ENCODE measurements at places on chromosomes 13 and 19. TPM values are rescaled to one million over a fixed set of nuclear protein-coding genes. Genes with fewer than 3 reads are reported as not detected.

ELANE gene
- not detected for total RNA-seq

RYR1 gene
- 11.2 TPM for total RNA-seq

GJB2 gene
- total RNA-seq, result 1,256 TPM

OR7C1 gene
- total RNA-seq, result not detected

KCTD4 gene
- not detected for total RNA-seq

ZNF730 gene
- total RNA-seq, result not detected

DNA sequence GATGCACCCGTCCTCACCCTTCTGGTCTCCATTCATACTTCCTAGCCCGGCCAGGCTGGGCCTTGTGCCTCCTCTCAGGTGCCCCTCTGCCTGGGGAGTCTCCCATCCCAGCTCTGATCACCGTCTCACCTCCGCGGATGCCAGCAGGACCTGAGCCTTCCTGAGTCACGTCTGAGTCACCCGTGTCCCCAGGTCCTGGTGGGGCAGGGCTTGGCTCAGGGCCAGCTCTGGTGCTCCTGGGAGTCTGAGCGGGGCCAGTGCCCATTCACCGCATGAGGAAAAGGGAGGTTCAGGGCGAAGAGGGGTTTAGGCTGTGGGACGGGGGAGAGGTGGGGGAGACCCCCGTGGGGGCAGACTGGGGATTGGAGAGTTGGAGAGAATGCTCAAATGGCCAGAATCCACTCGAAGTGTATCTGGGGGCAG, 593 bp downstream of the ATP8B3 start:
- no peak for DNase-seq

DNA sequence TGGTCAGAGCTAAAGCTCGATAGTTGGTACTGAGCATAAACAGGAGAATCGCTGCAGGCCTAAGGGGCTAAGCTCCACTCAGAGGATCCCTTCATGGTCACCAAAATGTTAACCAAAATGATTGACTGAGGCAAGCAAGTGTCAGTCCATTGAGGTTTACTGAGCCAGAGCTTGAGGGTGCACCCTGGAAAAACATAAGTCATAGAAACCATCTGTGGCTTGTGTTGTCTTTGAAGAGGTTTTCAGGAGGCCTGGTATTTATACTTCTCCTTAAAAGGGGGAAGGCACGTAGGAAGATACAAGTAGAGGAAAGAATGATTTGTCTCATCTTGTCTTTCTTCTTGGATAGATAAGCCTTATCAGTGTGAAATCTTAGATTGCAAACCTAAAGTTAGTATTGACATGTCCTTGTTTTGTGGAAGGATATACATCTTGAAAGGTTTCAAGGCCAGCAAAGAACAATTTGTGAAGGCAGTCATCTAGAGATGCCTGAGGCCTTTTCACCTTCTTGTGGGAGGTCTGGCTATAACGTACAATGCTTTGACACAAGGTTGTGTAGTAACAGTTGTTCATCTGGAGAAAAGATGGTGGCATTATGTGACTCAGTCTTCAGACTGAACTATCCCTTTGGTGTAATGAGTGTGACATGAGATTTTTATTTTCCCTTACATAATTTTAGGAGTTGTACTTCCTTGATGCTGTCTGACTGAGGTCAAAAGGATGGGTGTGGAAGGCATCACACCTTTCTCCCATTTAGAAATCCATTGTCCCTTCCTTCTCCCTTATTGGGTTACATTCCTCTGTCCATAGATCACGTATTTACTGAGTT, 14.7 kb upstream of the CEACAM6 start:
- DNase-seq, result no peak

GRCh38 chr13:28440774-28441504, 54.0 kb downstream of the FLT1 start:
- DNase-seq, result no peak

- DNase-seq, result no peak
These were observed 76.6 kb upstream of the SIAH3 start for GRCh38 chr13:45928176-45928575.

DNA sequence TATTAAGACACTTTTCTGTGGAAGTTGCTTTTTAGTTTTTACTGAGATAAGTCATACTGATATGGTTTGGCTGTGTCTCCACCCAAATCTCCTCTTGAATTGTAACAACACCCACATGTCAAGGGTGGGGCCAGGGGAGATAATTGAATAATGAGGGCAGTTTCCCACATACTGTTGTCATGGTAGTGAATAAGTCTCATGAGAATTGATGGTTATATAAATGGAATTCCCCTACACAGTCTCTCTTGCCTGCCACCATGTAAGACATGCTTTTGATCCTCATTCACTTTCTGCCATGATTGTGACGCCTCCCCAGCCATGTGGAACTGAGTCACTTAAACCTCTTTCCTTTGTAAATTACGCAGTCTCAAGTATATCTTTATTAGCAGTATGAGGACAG, 1340.4 kb downstream of the SLITRK5 start:
- no peak for DNase-seq

- DNase-seq, result no peak
These were observed at the start of gene UHRF1 for GRCh38 chr19:4909156-4909896. TSS of gene UHRF1 (plus strand) at chr19:4909501. CDS start at chr19:4910886, 1,385 bp downstream.

DNA sequence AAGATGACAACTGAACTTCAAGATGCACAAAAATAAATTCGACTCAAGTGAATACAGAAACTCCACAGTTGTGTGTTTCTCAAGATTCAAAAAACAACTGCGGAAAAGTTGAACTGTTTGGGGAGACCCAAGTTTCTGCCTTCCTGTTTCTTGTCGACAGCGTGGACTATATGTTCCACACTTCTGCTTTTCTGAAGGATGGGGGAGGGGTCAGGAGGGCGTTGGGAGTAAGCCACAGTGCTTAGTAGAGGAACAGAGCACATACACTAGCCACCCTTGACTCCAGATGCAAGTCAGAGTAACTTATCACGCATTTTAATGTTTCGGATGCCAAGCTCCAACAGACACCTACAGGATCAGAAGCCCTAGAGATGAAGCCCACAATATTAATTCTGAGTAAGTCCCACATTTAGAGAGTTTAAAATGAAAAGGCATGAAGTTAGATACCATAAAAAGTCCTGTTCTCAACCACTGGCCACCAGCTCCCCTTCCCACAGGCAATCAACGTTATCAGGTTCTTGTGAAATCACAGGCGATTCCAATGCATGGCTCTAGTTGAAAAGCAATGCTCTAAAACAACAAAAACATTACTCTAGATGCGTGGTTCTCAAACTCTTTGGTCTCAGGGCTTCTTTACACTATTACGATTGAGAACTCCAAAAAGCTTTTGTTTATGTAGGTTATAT, 4.2 kb downstream of the TUBGCP3 start:
- no peak for DNase-seq

- DNase-seq, result no peak
These were observed 16.9 kb downstream of the UBAC2 start for GRCh38 chr13:99217461-99218110.

DNA sequence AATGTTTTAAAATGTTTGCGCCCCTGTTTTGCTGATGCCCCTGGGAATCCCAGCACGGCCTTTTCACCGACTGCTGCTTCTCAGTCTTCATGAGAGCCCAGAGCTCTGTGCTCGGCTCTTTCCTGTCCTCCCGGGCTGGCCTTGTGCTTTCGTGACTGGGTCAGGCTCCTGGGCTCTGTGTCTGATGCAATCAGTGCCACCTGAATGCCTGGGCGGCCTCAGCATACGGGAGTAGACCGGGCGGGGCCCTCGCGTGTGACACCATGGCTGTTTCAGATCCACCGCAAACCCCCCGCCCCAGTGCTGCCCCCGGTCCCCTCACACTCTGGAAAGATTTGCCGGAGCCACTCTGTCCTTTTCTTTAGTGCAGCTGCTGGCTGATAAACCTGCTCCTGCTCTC, 21.4 kb downstream of the PABPC3 start:
- no peak for DNase-seq

GRCh38 chr19:4233282-4233853, 4.0 kb downstream of the EBI3 start:
- DNase-seq, result no peak

DNA sequence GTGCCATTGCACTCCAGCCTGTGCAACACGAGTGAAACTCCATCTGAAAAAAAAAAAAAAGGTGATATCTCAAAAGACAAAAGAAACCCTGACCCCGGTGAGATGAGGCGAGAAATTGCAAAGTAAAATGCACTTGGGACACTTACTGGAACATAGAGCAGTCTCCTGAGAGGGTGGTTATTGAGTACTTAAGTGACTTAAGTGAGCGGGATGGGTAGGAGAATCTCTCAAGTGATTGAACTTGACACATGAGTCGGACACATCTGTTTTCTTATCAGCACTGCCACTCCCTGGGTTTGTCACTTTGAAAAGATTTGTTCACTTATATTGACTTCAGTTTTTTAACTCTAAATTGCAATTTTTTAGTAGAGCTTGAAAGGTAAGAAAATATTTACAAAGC, 2.8 kb downstream of the ZNF429 start:
- no peak for DNase-seq

- no peak for DNase-seq
These were observed 13.3 kb downstream of the EXOC3L2 start for GRCh38 chr19:45231891-45232290.

DNA sequence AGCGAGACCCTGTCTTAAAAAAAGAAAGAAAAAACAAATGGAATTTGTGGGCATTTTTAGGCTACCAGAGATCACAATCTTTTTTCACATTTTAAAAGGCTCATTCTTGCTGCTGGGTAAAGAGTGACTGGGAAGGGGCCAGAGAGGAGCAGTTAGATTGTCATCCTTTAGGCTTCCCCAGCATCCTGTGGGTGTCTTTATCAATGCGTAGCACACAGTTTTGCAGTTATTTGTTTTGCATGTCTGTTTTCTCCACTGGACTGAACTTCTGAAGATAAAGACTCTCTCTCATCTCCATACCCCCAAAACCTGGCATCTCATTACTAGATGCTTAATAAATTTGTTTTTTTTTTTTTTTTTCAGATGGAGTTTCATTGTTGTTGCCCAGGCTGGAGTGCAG, 2.1 kb upstream of the UTP14C start:
- DNase-seq, result no peak

GRCh38 chr13:113577881-113578435, 6.6 kb upstream of the TFDP1 start:
- DNase-seq, result no peak

Data from esophagus squamous epithelium (tissue), 5 donors.